Left colon (tissue), 2 donors: ENCODE measurements at places on chromosomes 3 and 15. TPM values are rescaled to one million over a fixed set of nuclear protein-coding genes. Genes with fewer than 3 reads are reported as not detected.

The SNX33 gene
- total RNA-seq: 24.3 TPM

The SPATA12 gene
- not detected for total RNA-seq

The FBN1 gene
- 10.7 TPM for total RNA-seq

The FAM3D gene
- 510 TPM for total RNA-seq
